ENCODE measurements at places on chromosomes 11 and 22. TPM values are rescaled to one million over a fixed set of nuclear protein-coding genes. Genes with fewer than 3 reads are reported as not detected.

Gene ANKK1
- 0.06 TPM for total RNA-seq

Gene SVIP
- total RNA-seq, result 9.1 TPM

Gene LDLRAD3
- total RNA-seq, result 4.5 TPM

Gene SPDYC
- not detected for total RNA-seq

Gene ATP5MG
- total RNA-seq, result 135 TPM

Gene MRTFA
- total RNA-seq, result 17.4 TPM

All from aortic smooth muscle cell (primary cell).